ENCODE measurements at places on chromosomes 16 and 17.
A peak's percentile ranks its signal among the peaks of the same experiment; 100 is the strongest.

DNA sequence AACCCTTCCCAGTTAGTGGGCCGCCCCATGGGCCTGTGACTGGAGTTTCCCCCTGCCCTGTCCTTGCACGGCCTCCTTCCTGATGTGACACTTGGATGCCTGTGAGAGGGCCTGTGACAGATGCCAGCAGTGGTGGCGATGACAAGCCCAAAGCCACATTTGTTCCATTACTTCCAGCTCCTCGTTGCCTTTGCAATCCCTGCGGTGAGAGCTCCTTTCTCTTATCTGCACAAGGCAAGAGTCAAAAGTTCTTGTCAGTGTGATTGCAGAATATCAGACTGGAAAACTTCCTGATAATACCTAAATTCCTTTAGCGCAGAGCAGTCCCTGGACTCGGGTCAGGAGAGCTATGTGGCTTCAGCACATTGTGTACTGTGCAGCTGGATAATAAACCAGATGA, 54.4 kb upstream of the ARHGAP44 start:
- DNase-seq, result no peak

DNA sequence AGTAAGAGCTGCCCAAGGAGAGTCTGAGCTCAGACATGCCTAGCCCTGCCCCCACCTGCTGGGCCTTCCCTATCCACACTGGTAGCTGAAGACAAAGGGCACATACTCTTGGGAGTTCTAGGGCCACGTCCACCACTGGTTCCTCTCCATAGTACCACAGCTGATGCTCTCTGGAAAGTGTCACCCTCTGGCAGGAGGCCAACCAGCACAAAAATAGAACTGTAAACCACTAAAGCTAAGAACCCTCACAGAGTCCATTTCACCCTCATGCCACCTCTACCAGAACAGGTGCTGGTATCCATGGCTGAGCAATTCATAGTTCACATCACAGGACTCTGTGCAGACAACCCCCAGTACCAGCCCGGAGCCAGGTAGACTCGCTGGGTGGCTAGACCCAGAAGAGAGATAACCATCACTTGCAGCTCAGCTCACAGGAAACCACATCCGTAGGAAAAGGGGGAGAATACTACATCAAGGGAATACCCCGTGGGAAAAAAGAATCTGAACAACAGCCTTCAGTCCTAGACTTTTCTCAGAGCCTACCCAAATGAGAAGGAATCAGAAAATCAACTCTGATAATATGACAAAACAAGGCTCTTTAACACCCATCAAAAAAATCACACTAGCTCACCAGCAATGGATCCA, 115.3 kb downstream of the CEP112 start:
- DNase-seq, result no peak

DNA sequence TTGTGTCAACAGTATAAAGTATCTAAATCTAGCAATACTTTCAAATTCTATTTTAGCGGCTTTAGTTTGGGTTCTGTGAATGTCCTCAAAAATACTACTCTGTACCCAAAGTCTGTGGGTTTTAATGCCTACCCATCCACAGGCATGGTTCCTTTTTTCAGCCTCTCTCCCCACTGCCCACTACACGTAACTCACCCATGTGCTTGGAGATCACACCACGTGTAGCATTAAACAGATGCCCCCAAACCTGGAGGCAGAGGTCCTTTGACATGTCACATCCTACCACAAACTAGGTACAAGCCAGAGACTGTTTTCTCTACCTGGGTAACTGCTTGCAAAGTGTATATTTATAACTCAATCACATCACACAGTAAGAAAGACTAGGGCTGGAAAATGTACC, 5.4 kb downstream of the DYNC1LI2 start:
- DNase-seq, result no peak

DNA sequence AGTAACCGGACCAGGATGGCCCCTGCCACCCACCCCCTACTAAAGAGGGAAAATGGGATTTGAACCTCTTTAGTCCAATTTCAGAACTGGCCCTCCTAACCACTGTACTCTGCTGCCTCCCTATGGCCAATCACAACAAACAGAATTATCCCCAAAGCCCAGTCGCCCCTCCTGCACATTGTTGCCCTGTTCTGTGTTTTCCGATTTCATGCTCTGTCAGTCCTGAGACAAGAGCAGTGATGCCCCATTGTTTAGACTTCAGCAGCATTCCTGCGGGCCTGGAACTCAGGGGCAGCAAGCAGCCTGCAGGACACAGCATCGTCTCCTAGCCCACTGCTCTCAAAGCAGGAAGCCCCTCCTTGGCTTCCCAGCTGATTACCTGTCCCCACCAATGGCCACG, 20.5 kb upstream of the KLHL11 start:
- no peak for DNase-seq

DNA sequence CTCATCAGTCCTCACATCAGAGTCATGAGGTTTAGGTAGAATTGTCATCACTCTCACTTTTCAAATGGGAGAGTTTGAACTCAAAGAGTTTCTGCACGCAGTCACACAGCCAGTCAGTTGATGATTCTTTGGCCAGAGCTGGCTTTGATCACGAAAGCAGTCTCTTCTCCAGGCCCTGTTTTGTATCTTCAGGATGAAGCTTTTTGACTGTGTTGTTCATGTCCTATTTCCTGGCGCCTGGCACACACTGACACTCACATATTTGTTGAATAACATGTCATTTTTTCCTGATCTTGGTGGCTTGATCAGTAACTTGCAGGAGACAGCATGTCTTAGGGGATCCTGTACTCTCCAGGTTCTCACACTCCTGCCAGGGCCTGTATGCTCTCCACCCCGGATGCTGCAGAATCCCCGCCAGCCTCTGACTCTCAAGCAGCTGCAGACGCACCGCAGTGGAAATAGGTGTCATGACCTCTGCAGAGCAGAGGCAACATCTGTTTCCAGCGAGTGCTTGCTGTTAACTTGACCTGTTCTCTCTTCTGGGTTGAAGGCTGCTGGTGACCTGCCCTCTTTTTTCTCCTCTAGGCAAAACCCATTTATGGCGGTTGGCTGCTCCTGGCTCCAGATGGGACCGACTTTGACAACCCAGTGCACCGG, 33.0 kb downstream of the MPRIP start:
- no peak for DNase-seq

- no peak for DNase-seq
Observed at GRCh38 chr17:68455901-68456338, 1.4 kb downstream of the WIPI1 start.

DNA sequence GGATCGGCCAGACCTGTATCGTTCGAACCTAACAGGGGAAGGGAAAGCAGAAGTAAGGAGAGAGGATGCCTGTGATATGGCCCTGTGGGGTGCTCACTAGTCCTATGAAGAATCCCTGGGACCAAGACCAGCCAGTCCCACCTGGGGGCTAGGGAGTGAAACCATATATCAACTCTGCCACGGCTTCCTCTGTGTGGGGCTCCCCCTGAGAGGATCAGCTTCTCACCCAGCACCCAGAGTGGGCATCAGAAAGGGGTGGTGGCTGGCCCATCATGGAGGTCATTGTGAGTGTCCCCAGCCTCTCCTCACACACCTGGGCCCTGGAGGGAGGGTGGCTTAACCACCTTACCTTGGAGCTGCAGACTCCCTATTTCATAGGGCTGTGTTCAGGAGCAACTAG, 30.1 kb upstream of the SREBF1 start:
- no peak for DNase-seq

- peak; percentile 60 for DNase-seq
Observed at GRCh38 chr17:64320613-64321553, 57.8 kb upstream of the TEX2 start.

- no peak for DNase-seq
Observed at GRCh38 chr17:67713169-67713568, 4.6 kb upstream of the NOL11 start.

DNA sequence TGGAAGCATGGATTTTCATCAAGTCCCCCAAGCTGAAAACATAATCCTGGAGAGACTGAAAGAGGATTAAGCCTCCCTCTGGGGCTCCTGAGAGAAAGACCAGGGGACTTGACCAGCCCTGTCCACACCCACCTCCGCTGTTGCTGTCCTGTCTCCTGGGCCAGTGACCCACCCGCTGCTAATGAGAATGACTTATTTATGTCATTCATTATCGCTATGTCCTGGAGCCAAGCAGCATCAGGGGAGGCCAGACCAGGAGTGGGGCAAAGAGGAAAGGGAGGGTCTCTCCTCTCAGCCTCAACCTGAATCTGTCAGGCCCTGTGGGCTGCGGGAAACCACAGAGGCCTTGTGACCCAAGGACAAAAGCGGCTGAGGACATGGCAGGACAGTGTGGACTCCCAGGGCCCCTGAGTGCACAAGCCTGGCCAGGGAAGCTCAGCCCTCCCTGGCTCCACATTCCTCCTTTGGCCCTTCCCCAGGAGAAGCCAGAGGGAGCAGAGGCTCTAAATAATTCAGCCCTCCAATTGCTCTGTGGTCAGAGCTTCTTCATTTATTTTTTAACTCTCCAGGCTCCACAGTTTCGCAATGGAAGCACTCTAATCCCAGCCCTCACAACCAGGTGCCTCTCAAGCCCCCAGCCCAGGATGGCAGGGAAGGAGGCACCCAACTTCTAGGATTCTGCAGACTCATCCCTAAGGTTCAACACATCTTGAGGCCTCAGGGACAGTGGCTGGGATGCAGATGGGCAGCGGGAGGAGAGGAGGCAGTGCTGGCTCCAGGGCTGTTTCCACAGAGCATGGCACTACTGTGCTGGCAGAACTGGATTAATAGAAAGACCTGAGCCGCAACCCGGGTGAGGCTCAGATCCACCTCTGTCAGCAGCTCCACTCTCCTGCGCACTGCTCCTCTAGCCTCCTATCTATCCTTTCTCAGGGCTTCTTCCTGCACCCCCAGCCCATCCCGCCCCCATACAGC, 19.1 kb downstream of the CUEDC1 start:
- no peak for DNase-seq

- no peak for DNase-seq
Observed at GRCh38 chr16:48102083-48103008, 53.4 kb downstream of the ABCC12 start.

- DNase-seq, result no peak
Observed at GRCh38 chr17:51365090-51365489, 104.7 kb downstream of the UTP18 start.

DNA sequence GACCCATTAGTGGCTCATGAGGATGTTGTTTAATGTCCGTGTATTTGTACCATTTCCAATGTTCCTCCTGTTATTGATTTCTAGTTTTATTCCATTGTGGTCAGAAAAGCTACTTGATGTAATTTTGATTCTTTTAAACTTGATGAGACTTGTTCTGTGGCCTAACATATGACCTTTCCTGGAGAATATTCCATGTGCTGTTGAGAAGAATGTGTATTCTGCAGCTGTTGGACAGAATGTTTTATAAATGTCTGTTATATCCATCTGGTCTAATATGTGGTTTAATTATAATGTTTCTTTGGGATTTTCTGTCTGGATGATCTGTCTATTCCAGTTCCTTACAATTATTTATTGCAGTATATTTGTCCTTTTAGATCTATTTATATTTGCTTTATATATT, 2.9 kb upstream of the ABCA10 start:
- DNase-seq, result no peak

DNA sequence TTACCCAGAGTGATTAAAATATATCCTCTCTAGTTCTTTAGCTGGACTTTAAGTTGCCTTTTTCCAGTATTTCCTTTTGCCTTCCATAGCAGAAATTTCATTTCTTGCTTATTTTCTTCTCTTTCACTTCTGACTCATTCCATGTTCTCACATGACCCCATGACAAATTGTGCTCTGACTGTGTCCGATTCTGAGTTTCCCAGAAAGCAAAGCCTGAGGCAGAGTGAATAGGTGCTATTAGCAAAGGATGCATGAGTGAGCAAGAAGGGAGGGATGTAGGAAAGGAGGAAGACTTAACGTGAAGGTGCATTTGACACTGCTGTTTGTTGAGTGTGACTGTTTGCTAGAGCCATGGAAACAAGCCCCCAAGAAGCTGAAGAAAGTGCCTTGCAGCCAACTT, 82.6 kb upstream of the CNTNAP4 start:
- DNase-seq, result no peak

DNA sequence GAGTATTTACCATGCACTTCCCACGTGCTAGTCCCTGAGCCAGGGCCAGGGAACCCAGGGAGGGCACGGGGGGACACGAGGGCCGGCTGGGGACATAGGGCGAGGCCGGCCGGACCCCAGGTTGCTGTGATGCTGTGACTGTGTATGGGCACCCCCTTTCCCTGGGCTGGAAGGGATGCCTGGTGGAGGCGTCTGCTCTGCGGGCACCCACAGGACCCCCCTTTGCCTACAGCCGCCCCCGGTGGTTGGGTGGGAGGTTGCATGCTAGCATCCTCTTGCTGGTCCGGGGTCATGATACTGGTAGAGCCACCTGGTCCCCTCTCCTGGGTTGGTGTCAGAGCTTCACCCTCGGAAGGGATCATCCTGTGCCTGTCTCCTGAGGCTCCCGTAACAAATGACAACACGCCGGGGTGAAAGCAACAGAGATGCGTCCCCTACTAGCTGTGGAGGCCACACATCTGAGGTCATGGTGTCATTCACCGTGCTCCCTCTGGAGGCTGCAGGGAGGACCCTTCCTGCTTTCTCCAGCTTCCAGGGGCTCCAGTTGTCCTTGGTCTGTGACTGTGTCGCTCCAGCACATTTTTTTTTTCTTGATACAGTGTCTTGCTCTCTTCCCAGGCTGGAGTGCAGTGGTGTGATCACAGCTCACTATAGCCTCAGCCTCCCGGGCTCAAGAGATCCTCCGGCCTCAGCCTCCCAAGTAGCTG, 3.1 kb upstream of the CIAO3 start:
- no peak for DNase-seq

DNA sequence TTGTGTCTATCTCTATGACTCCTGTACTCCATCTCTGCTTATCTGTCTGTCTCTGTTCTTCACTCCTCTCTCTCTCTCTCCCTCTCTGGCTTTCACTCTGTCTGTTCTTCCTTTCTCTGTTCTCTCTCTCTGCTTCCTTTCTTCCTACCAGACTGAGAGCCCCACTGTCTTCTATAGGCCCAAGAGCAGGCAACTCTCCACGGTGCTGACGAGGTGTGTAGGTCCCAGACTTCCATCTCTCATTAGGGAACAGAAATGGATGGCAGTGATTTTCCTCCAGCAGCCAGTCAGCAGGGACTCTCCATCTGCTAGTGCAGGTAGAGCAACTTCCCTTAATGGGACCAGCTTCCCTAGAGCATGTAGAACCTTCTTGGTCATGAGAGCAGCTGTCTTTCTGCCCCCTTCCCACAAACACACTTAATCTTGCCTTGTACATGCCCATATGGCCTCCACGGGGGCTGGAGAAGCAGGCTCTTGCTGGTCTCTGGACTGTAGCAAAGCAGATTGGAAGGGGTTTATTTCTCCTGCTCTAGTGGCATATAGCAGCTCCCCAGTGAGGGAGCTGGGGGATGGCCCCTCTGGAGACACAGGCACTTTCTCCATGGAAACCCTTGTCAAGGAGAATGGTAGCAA, 47.8 kb upstream of the NLRP1 start:
- DNase-seq, result no peak

- DNase-seq, result no peak
Observed at GRCh38 chr16:78091419-78091818, 8.0 kb upstream of the WWOX start.

DNA sequence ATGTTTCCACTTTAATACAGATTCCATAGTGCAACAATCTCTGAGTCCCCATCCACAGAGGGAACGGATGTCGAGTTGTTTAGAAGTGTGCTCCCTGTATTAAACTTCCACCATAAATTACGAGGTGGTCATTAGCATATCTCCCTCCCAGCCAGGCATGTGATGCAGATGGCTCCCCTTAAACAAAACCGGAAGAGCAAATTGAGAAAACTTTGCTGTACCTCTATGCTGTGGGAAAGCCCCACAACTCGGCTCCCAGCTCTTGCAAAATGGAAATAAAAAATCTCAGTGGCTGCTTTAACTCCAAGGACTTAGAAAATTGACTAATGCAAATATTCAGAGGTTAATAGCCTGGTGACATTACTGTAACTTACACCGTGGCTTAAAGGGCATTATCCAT, 290.9 kb downstream of the MAF start:
- no peak for DNase-seq

GRCh38 chr16:4113358-4114256, 2.6 kb downstream of the ADCY9 start:
- DNase-seq, result no peak
